GM19239 (cell line): ENCODE measurements at places on chromosomes 16 and 17.
A peak's percentile ranks its signal among the peaks of the same experiment; 100 is the strongest.

DNA sequence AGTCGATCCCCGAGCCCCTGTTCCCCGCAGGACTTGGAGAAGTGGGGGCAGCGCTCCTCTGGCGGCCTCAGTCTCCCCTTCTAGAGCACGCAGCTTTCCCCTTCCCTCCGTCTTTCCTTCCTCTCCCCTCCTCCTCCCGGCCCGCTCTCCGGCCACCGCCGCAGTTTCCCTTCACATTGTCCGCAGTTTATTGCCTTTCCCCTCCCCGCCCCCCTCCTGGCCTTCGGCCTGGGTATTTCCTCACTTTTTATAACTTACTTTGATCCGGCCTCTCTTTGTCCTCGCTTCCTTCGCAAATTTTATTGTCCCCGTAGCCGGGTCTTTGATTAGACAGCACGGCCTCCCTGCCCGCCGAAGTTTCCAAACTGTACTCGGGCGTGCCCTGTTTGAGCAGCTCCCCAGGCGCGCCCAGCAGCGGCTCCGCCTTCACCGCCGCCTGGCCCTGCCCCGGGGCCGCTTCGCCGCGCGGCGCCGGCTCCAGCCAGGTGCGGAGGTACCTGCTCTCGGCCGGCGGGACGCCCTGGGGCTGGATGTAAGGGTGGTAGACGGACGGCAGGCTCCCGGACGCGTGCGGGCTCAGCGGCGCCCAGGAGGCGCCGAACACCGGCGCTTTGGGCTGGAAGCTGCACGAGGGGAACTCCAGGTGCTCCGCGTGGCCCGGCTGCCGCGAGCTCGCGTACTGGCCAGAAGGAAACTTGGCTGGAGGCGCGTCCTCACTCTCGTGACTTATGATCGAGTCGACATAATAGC, 488 bp downstream of the HOXB9 start:
- DNase-seq = no peak

GRCh38 chr17:44216173-44216572, 3.3 kb downstream of the UBTF start:
- peak; percentile 62 for DNase-seq

DNA sequence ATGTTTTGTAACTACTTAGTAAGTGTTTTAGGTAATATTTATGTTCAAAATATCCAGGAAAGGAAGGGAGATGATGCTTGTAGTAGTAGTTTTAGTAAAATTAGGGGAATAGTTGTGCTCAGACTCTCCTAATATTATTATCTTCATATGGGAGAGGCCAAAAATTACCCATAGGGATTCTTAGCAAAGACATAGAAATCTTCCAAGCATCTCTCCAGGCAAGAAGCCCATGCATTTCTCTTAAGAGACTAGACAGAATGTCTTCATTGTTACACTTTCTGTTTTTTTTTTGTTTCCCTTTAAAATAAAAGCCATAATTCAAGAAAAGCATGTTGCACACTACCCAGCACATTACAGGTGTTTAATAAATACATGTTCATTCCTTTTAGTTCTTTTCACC, 180.6 kb downstream of the CYB561 start:
- no peak for DNase-seq

DNA sequence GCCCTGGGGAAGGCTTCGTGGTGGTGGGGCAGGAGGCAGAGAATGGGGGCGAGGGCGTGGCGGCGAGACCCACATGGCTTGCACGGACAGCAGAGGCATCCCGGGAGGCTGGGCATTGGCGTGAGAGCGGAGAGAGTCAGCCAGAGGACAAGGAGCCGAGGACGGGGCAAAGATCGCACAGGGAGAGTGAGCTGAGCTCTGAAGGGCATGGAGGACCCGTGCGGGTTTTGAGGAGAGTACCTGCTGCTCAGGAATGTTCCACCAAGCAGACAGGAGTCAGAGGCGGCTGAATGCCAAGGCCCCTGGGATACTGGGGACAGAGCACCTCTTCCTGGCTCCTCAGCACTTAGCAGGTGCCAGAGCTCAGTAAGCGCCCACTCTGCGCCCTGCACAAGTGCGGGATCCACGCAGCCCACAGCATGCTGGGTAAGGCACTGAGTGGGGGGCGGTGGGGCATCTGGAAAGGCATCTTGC, 47.8 kb downstream of the ARHGAP27 start:
- no peak for DNase-seq

GRCh38 chr17:44688675-44689476, 700 bp downstream of the CCDC43 start:
- DNase-seq = peak; percentile 34

DNA sequence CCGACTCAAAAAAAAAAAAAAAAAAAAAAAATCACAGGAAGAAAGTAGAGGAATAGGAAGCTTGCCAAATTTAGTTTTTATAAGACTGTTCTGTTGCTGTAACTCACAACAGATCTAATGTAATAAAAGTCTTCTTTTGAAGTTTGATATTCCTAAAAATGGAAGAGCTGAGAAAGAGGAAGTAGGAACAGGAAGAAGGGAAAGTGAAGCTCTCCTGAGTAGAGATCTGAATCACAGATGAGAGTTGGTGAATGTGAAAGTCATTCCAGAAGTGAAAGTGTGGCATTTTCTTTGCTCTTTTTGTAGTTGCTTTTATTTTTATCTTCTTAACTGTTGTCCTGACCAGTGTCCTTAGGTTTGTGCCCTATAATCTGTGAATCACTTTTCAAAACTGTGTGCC, 2.1 kb downstream of the NMT1 start:
- no peak for DNase-seq

DNA sequence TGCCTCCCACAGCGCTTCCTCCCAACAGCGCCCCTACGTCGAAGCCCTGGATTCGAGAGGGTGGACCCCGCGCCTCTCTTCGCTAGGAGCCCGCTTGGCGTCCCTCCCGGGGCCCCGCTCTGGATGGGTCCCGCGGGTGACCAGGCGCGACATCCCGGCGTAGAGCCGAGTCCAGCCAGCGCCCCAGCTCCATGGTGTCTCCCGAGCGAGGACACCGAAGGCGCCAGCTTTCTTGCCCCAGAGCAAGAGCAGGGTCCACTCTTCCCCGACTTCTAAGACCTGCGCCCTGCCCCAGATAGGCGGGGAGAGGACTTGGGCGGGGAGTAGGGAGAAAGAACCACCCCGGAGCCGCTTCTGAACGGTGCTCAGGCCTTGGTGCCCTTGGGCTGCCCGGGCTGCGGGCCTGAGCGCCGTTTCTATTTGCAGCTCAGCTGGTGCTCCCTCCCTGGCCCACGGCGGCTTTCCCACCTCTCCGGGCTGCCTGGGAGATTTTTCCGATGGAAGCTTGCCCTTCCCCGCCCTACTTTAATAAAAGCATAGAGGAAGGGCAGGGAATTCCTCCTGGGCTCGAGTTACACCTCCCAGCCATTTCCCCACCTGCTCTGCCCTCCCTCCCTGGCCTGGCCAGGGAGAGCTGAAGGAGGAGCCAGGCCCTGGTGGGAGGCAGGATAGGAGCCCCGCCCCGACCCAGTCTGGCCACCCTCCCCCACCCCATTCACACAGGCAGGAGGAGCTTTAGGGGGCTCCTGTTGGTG, 1.8 kb downstream of the MMP15 start:
- no peak for DNase-seq

DNA sequence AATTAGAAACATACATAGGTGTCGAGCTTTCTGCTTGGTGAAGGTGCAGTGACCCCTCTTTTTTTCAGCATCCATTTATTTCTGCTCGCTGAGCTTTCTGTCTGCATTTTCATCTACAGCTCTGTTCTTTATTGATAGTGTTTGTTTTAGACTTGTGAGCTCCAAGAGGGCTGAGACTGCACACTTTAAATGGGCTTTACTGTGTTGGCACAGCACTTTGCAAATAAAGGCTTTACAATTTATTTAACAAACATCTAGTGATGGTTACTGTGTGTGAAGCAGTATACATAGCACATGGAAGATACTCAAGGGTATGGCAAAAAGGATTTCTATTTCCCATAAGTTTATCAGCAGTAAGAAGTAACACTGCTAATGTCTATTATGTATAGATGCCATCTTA, 563.7 kb upstream of the HSBP1 start:
- DNase-seq = no peak

GRCh38 chr17:78925662-78926555, 722 bp upstream of the TIMP2 start:
- no peak for DNase-seq

DNA sequence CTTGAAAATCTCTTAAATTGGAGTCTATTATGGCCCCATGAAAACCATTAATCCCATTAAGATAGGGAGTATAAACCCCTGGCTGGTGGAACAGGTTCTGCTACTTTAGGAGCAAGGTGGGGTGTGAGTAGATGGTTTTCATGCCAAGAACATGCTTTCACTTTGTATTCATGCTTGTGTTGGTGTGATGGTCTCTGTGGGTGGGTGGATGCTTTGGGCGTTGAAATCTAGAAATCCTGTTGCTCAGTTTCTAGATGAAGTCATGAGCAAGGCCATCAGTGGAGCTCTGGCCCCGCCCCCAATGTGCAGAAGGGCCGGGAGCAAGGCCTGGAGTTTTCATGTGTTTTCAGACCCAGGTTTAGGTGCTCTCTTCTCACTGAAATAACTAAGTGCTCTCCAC, 20.1 kb downstream of the PLD6 start:
- DNase-seq = peak; percentile 47

- DNase-seq = no peak
Observed at GRCh38 chr16:73062743-73063733, 15.1 kb upstream of the ZFHX3 start.

DNA sequence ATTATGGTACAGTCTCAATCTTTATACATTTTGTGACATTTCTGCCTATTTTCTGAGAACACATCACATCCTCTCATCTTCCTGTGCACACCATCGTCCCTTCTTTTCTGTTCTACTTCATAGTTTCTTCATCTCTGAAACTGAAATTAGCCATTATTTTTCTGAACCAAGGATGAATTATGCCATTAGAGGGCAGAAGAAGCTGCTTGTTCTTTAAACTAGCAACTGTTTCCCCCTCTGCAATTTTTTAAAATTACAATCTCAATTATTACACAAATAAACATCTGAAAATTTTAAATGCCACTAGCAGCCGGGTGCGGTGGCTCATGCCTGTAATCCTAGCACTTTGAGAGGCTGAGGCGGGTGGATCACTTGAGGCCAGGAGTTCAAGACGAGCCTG, 41.3 kb downstream of the RBBP6 start:
- DNase-seq = no peak

DNA sequence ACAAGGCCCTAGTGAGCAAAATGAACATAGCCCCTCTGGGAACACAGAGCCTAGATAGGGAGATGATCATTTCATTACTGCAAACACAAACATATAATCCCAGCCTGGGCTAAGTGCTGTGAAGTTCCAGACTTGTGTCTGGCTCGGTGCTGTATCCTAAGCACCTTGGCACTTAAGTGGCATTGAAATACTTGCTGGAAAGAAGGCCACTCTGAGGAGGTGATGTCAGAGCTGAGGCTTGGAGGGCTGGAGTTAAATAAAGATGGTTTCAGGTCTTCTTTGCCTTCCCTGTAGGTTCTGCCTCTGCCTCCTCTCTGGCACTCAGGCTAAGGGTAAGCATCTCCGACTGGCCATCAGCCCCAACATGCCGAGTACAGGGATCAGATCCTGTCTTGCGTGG, 2.4 kb upstream of the CACNA1G start:
- no peak for DNase-seq

DNA sequence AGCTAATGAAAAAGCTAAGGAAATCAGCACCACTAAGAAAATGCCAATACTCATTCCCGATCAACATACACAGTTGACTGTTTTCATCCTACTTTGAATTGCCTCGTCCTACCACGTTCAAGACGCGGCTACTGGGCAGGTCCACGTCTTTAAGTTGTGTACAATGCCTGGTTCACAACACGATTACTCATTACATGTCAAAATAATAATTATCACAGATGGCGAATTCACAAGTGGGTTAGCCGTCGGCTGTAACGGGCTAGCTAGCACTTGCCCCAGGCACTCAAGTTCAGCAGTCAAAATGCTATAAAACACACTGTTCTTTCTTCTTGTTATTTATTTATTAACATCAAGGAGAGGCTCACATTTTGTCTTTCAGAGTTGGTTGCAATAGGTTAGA, 124.2 kb downstream of the ZFHX3 start:
- no peak for DNase-seq

DNA sequence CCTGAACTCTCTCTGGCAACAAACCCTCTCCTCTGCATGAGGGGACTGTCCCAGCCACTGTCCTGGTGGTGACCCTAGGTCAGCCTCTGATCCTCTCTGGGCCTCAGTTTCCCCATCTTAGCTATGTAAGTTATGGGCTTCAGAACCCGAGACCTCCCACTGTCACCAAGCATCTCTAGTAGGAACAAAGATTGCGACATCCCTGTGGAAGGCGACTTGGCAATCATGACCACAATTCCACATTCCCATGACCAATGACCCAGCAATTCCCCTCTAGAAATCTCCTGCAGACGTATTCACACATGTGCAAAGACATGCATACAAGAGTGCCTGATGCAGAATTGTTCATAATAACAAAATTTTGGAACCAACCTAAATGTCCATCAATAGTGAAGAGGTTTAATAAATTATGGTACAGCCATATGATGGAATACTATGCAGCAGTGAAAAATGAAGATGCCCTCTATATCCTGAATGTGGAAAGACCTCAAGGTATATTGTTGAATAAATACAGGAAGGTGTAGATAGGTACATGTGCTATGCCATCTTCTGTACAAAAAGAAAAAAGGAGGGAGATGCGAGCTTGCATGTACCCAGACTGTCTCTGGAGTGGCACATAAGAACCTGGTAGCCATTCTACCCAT, 21.2 kb downstream of the CNGB1 start:
- DNase-seq = no peak

- no peak for DNase-seq
Observed at GRCh38 chr16:2370721-2371120, 30.2 kb upstream of the ABCA3 start.

- DNase-seq = no peak
Observed at GRCh38 chr17:81706232-81706611, 3.1 kb downstream of the MRPL12 start.

DNA sequence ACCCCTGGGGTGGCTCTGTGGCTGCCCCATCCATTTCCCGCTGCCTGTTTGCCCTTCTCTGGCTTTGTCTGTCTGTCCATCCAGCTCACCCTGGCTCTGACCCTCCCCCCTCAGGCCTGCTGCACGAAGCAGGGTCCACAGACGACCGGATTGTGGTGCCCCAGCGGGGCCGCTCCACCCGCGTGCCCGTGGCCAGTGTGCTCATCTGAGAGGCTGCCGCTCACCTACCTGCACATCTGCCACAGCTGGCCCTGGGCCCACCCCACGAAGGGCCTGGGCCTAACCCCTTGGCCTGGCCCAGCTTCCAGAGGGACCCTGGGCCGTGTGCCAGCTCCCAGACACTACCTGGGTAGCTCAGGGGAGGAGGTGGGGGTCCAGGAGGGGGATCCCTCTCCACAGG, 761 bp upstream of the LAT start:
- DNase-seq = no peak

- no peak for DNase-seq
Observed at GRCh38 chr17:79231766-79232287, 157.2 kb downstream of the ENGASE start.
